ENCODE measurements at places on chromosomes 11 and 22.

- DNase-seq = no peak
Observed at GRCh38 chr22:30481711-30482110, 9.9 kb upstream of the SEC14L3 start.

DNA sequence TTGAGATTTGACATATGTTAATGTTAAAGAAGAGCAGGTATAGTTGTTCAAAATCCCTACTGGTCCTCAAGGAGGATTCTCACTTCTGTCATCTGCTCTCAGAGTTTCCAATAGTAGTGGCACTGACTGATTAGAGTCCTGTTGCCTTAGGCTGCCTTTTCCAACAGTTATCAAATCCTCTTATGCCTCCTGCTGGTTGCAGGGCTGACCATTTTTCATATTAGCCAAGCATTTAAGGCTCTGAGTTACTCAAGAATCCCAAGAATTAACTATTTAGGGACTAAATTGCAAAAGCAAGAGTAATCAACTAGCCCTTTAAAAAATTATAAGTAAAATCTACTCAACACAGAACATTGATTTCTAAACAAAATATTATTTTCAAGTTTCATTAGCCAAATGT lies 212.0 kb upstream of the CHORDC1 start:
- peak; percentile 56 for DNase-seq

GRCh38 chr11:123493349-123494063 lies 63.4 kb downstream of the GRAMD1B start:
- DNase-seq = peak; percentile 66

GRCh38 chr11:27837895-27838563 lies 137.8 kb upstream of the BDNF start:
- DNase-seq = no peak

DNA sequence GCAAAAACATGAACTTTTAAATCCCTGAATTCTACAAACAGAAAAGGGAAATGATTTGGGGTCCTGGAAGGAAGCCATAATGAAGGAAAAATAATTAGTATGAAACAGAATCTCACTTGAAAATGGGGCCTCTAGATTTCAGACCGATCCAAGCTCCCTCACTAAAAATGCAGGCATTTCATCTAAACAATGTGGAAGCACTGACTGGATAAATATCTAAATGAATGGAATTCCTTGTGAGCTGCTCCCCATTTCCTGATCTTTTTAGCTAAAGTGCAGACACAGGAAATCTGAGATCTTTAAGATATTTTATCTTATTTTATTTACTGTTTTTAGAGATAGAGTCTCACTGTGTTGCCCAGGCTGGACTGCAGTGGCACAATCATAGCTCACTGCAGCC lies 1255.8 kb downstream of the LRRC4C start:
- DNase-seq = no peak

GRCh38 chr22:25853501-25854284 lies 111.7 kb downstream of the MYO18B start:
- DNase-seq = peak; percentile 1

- DNase-seq = no peak
Observed at GRCh38 chr11:22193348-22194051, 615 bp downstream of the ANO5 start.

GRCh38 chr11:43951231-43951630 lies 8.8 kb downstream of the C11orf96 start:
- DNase-seq = no peak

- no peak for DNase-seq
Observed at GRCh38 chr22:42317691-42318547, 47.5 kb upstream of the TCF20 start.

DNA sequence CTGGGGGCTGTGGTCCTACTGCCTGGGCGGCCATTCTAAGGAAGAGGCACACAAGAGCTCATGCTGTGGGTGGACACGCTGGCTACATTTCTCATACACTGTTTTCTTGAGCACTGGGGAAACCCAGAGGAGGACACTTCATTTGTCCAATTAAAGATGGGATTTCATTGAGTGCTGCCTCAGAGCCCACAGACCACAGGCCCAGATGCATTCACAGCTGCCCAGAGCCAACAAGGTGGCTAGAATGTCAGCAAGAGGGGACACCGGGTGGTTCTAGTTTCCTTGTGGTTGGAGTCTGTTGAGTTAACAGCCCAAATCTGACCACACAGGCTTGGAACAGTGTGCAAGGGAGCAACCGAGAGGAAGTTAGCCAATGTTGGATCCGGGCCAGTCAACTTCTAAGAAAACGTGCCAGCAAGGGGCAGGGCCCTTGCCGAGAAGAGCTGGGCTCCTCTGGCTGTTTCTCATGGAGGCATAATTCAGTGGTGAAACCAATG lies 35.0 kb upstream of the SORL1 start:
- peak; percentile 98 for DNase-seq
